ENCODE measurements at places on chromosomes 1 and 21.

GRCh38 chr1:183142171-183142570, 43.9 kb upstream of the LAMC2 start:
- no peak for DNase-seq

GRCh38 chr1:235060607-235061470, 67.8 kb downstream of the TOMM20 start:
- no peak for DNase-seq

- no peak for DNase-seq
Observed at GRCh38 chr1:85379203-85380136, 85.5 kb downstream of the DDAH1 start.

DNA sequence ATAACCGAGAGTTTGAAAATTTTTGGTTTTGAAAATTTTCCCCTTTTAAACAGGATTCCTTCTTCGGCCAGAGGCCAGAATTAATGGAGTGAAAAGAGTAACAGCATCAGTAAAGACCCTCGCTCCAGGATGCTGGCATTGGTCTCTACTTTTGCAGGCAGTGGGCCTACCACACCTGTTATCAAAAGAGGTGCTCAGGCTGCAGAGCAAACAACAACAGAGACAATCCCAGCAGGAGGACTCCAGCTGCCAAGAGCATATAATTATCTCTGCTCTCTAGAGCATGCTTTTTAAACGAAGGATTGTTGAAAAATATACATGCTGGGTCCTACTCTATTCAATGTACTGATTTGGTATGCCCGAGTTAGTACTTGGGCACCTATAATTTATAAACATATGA, 1048.5 kb downstream of the PLA2G4A start:
- DNase-seq = no peak

- no peak for DNase-seq
Observed at GRCh38 chr1:189220750-189221149, 1256.9 kb downstream of the BRINP3 start.

All from stimulated activated CD4-positive, alpha-beta T cell treated with anti-CD3 and anti-CD28 coated beads, Interleukin-1b, Interleukin-23, amount 100 ng/mL, for 4 hours (primary cell).